ENCODE measurements at places on chromosomes 13 and 19.

GRCh38 chr19:55549500-55550320 is 4.4 kb upstream of the SBK3 start:
- DNase-seq: no peak

GRCh38 chr13:85408415-85408814 is 390.8 kb downstream of the SLITRK6 start:
- no peak for DNase-seq

DNA sequence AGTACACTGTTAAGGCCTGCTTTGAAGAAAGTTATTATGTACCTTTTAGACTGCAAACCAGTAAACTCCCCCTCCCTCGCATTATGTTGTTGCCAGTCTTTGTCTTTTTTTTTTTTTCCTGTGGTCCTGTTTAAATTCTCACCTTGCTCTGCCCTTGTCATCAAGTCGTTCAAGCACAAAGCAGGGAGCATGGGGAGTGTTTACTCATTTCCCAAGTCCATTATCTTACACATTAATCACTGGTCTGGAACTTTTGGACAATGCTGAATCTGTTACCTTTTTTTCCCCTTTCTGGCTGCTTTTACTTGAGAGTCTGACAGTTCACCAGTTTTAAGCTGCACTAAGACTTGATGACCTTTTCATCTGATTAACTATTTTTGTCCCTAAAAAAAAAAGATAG is 108.2 kb downstream of the DACH1 start:
- DNase-seq: no peak

DNA sequence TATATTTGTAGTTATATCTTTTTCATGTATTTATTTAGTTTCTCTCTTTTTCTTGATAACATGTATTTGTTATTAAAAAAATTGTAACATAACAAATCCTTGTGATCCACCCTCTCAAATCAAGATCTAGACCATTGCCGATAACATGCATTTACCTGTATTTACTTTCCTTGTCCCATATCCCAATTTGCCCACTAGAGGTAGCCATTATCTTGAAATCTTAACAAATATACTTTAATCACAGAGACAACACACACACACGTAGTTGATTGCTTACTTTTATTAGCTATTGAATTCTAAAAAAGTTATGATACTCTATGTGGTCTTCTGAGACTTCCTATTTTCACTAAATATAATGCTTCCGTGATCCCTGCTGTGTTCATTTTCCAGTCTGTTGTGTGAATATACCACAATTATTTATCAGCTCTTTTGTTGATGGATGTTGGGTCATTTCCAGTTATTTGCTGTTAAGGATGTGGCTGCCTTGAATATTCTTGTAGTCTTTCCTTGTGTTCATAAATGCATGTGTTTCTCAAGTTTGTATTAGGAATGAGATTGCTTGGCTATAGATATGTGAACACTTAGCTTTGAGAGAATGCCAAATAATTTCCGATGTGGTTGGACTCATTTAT is 31.3 kb upstream of the ZMYM2 start:
- DNase-seq: no peak

DNA sequence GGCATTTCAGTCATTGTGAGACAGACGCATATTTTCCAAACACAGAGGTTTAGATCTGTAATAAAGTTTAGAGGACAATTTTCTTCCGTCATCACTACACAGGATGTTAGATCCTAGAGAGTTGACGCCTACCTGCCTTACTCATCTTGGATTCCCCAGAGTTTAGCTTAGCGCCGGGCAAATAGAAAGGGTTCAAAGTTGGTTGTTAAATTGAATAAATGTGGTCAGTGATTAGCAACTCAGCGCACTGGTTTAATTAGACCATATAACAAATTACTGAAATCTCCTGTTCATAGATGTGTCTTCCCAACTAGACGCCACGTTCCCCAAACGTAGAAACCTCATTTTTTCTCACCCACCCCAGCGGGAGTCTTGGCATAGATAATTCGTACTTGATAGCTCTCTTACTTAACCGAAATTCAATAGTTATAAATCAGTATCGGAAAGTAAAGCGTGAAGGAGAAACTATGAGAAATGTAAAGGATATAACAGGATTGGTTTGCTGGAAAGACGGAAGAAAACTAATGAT is 726 bp upstream of the UFM1 start:
- no peak for DNase-seq

DNA sequence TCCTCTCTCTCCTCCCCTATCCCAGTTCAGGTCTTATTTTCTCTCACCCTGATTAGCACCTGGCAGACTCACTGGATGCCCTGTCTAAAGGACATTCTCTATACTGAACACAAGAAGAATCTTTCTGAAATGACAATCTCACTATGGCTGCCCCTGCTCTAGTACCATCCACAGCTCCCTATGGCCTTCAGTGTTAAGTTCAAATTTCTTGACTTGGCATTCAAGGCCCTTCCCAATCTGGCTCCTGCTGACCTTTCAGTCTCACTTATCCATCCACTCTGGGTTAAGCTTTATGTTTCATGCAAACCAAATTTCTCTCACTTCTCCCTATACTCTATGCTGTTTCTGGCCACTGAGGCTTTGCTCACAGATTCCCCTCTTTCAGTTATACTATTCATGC is 34.2 kb downstream of the MBD3L1 start:
- no peak for DNase-seq

DNA sequence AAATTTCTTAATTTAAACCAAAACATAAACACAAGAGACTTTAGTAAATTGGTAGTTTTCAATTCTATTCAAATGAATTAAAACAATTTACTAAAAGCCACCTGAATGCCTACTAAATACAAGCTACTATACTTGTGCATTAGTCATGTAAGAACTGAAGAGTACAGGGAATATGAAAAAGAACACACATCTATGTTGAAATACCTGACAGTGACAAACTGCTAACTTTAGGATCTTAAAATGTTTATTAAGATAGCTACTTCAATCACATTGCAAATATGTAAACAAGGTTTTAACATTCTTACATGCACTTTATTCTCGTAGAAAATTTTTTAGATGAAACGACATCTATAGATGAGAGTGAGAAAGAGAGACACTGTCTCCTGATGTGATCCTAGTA is 4.1 kb downstream of the SPRYD7 start:
- DNase-seq: no peak

DNA sequence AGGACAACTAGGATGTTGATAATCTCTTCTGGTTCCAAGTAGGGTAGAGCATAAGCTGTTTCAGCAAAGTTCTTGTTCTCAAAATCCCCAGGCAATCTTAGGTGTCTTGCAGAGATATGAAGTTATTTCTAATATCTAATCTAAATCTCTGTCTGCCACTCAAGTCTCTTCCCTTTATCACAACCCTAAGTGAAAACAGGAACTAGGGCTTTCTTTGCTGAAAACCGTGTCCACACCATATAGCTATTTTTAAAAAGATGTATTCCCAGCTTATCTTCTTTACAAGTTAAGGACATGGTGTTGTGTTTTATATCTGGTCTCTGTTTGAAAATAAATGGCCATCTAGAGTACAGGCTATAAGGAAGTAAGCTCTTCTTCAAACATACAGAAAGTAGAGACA is 11.3 kb upstream of the RNASEH2B start:
- DNase-seq: no peak

- DNase-seq: peak; percentile 21
These were observed 431.4 kb downstream of the TBC1D4 start for GRCh38 chr13:75050419-75051046.

GRCh38 chr13:99027661-99028425 is 50.0 kb upstream of the DOCK9 start:
- DNase-seq: no peak

DNA sequence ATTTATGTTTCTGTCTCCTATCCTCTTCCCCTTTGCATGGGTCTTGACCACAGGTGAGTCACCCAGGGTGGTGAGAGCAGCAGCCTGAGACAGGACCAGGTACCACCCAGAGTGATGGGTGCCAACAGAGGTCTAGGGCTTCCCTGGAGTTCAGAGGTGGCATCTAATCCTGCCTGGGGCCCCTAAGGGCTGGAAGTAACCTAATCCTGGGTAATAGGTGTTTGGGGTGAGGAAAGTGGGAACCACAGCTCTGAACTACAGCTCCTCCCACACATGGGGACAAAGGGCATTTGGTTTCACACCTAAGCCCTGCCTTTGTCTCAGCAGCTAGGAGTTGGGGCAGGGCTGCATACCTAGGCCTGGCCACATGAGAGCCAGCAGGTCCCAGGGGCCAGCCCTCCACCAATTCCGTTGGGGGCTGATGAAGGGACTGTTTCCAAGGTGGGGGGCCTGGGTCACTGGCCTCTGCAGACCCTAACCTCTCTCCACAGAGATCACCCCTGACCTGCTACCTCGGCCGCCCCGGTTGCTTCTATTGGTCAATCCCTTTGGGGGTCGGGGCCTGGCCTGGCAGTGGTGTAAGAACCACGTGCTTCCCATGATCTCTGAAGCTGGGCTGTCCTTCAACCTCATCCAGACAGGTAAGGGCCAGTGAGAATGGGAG is 8.0 kb downstream of the SPHK2 start:
- DNase-seq: peak; percentile 35

- no peak for DNase-seq
These were observed 70.2 kb downstream of the COL4A2 start for GRCh38 chr13:110377178-110377825.

DNA sequence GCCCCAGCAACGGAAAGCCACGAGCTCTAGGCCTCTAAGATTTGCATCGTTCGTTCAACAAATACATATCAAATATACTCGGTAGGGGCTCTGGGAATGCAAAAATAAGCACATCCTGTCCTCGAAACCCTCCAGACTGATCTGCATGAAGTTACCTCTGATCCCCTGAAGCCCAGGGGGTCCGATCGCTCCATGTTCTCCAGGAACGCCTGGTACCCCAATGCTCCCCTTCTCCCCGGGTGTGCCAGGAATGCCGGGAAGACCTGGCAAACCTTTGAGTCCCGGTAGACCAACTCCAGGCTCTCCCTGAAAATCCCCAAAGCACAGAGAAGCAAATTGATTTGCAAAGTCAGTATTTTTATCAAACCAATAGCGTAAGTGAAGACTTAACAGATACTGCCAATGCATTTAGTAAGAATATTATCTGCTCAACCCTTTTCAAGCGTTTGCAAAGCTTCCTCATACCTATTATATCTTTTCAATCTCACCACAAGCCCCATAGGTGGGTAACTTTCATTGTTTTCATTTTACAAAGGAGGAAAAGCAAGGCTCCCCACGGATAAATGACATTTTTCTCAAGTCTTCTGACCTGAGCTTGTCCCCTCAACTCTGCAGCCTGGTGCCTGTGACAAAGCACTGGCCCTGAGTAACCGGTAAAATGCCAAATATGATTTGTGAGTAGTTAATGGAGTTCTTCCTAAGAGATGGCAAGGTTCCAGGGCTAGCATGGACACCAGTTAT is 127.7 kb downstream of the COL4A1 start:
- DNase-seq: no peak

DNA sequence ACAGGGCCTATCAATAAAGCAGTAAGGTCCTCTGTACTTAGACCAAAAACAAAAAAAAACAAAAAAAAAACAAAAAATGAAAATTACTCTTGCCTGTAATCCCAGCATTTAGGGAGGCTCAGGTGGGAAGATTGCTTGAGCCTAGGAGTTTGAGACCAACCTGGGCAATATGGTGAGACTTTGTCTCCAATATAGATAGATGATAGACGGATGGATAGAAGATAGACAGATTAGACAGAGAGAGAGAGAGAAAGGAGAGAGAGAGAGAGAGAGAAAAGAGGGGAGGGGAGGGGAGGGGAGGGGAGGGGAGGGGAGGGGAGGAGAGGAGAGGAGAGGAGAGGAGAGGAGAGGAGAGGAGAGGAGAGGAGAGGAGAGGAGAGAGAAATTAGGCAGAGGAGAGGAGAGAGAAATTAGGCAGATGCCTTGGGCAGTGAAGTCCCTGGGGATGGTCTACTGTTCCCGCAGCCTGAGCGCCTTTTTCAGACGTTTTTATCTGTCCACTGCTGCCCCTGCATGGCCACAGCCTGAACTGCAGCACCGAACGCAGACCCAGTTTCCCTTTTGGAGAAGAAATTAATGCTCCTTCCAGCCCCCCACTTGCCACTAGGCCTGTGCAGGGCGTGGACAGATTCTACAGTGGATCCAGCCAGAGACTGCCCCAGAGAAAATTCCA is 9.8 kb upstream of the ZNF627 start:
- peak; percentile 73 for DNase-seq

GRCh38 chr19:55528030-55528803 is 8.7 kb downstream of the SBK2 start:
- DNase-seq: no peak

DNA sequence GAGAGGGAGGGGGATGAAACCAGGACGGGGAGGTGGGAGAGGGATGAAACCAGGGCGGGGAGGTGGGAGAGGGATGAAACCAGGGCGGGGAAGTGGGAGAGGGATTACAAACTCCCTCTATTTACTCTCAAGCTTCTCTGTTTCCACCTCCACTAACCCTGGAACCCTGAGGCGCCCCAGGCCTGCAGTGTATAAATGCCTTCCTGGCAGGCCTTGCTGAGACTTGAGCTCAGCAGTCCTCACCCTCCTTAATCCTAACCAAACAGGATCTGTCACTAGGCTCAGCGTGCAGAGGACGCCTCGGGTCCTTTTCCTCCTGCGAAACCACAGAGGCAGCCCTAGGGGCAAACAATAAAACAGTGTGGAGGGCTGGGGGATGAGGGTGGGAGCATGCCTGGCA is 32.1 kb upstream of the OR1M1 start:
- no peak for DNase-seq

DNA sequence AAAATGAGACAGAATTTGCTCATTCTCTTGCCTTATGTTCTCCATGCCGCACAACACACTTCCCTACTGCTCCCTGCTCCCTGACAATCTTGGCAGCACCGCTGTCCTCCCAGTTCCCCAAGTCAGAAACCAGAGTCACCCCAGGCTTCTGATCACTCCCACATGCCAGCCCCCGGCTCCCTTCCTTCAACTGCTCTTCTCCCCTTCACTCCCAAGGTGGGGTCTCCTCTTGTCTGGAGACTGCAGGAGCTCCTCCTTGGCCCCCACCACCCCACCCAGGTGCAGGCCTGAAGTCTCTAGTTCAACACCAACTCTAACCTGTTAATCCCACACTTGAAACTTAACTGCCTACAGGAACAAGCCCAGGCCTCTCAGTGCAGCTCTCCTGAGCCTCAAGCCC is 16.8 kb upstream of the AKAP8 start:
- no peak for DNase-seq

DNA sequence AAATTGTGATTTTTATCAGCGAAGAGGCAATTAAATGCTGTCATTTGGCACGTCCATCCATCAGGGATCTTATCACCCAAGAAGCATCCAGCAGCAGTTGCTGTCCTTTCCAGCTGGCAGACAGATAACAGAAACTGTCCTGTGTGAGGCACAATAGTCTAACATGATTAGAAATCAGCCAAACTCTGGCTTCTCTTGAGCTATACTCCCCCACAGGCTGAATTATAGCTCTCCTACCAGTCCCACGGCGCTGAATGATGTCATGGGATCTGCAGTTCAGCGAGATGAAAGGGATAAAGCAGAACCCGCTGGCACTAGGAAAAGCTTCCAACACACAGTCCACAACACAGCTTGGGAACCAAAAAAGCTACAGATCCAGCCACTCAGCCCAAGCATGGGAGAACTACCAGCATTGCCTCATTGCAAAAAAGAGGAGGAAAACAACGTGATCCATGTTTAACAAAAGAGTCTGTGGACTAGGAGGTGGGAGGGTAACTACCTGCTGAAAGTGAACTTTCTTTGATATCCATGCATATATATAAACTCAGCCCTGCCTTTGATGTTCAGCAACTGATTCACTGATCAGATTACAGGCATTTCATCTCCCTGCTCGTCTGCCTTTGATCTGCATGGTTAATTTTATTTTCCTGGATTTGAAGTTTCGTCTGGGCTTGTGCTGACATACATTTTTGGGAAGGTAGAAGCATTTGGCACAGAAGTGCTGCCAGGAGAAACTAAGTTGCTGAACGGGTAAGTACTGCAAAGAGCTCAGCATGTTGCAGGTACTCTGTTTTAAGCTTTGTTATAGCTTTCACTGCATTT is at the start of gene TNFRSF19:
TNFRSF19 (plus strand) TSS at position 314 of the 822 bp plus-strand sequence. CDS start 19,772 bp downstream, outside the sequence.
- peak; percentile 79 for DNase-seq
